ENCODE measurements at places on chromosomes 12 and 14. TPM values are rescaled to one million over a fixed set of nuclear protein-coding genes. Genes with fewer than 3 reads are reported as not detected.

DNA sequence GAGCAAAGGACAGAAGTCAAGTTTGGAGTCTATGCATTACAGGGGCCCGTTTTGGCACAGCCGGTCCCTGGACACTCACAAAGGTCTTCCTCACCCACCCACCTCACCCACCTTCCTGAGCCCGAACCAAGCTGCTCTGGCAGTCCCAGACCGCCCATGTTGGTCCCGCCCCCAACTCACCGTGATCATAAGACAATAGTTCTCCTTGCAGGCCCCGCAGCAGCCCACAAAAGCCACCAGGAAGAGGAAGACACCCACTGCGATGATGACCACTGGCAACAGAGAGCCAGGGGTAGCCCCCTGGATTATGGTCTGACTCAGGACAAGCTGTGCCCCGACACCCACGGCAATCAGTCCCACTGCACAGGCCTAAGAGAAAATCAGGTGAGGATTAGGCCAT lies 1.8 kb downstream of the CD63 start:
- DNase-seq = no peak

- DNase-seq = no peak
Measured at GRCh38 chr12:75308279-75308678, 21.8 kb downstream of the CAPS2 start.

DNA sequence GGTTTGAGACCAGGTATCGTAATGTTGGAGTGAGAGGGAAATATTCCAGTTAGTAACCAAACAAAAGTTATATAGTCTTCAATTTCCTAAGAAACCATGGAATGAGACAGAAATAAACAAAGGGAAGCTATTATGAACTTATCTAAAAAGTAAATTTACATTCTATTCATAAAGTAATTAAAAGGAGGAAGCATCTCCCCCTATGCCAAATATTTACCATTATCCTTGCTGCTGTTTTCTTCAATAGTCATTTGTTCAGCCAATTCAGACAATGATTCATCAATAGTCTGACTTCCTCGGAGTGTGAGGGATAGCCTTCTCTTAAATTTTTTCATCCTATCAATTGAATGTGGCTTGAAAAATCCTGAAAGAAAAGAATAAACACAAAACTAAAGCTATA lies 65.7 kb downstream of the CDK17 start:
- no peak for DNase-seq

DNA sequence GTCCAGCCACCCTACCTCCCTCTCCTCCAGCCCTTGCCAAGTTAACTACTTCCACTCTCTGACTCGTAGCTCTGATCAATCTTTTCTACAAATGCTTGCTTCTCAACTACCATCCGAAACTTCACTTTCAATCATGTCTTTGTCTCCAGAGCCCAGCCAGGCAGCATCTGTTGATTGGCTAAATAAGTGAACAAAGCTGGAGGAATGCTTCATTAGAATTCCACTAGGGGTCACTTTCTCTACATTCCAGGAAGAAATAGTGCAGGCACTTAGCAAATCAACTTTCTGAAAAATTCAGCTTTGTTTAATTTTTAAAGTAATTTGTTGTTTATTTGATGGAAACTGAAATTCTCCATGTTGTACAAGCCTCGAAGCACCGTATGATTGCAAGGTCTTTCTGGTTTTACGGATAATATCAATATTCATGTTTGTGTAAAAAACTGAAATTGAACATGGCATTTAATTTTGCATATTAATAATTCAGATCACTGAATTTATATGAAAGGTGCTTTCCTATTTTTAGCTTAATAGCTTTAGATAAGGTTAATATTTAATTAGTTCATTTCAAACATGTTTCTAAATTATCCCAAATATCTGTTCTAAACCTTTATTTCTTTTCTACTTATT lies 32.4 kb upstream of the HELB start:
- no peak for DNase-seq

DNA sequence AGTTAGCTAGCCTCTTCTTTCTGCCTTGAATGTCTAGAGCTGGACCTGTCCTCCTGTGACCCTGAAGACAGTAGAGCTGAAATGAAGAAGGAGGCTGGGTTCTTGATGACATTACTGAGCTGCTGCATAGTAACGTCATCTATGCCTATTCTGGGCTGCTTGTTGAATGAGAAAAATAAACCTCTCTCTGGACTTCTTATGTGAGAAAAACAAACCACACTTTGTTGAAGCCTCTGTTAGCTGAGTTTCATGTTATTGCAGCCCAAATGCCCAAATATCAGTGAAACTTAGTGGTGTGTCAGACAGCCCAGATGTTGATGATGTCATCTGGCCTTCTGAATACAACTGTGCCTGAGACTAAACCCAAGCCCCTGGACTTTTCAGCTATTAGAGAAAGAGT lies 67.0 kb upstream of the MAX start:
- no peak for DNase-seq

- no peak for DNase-seq
Measured at GRCh38 chr12:91577586-91578539, 395.2 kb upstream of the DCN start.

DNA sequence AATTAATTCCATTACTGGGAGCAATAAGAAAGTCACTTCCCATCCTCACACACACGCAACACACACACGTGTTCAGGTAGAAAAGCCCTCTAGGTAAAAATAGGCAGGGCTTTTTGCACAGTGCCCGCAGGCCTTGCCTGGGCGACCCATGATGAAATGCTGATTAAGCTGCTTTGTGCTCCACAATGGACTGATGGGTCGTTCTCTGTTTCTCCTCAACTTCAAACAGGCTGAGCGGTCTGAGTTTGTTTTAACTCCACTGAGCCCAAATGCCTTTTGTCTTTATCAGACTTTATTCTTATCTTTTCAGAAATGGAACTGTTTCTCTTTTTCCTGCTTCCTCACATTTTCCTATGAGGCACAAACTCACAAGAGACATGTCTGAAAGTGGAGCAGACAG lies 9.4 kb upstream of the DACT1 start:
- DNase-seq = no peak

The OTOGL gene
- 0.39 TPM for total RNA-seq

The RNASE3 gene
- total RNA-seq = not detected

The CELA1 gene
- not detected for total RNA-seq

The CLEC12A gene
- total RNA-seq = not detected
